Natural killer cell treated with Interleukin-12 subunit alpha and Interleukin-12 subunit beta and Interleukin-15 and Interleukin-18, amount 100 ng/mL, for 72 hours (primary cell): ENCODE measurements at places on chromosomes 5 and 9.

DNA sequence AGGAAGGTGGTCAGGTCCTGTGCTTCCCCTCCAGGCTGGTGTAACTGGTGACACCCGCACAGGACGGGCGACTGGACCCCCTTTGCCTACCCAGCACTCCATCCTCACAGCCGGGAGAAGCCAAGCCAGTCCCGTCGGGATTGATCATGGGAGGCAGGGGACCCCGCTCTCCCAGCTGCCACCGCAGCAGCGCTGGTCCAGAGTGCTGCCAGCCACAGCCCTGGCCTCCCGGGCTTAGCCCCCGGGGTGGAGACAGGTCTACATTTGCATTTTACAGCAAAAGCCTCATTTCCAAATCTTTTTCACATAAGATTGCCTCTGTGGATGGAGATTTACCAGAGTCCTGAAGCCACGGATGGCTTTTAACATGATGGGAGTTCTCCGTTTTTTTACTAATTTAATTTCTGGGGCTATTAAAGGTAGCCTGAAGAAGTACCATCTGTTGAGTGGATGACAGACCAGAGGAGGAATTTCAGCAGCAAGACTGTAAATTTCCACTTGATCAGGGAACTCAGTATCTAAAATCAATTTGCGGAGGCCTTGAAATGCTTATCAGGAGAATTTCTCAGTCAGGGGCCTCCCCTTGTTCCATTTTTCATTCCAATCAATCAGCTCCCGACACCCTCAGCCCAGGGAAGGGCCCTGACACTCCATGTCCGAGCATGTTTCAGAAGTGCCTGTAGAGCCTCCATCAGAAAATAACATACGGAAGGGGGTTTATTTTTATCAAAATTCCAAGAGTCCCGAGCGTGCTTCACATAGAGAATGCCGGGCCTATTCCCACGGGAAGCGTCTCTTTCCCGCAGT is 80.6 kb downstream of the OLFM1 start:
- DNase-seq = no peak

DNA sequence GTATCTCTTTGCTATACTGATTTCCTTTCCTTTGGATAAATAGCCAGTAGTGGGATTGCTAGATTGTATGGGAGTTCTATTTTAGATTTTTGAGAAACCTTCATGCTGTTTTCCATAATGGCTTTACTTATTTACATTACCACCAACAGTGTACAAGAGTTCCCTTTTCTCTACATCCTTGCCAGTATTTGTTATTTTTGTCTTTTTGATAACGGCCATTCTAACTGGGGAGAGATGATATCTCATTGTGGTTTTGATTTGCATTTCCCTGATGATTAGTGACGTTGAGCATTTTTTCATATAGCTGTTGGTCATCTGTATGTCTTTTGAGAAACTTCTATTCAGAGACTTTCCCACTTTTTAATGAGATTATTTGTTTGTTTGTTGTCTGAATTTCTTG is 25.8 kb downstream of the NADK2 start:
- no peak for DNase-seq

GRCh38 chr5:116887104-116887503 is 312.5 kb upstream of the SEMA6A start:
- DNase-seq = no peak

GRCh38 chr5:14263699-14264098 is 120.6 kb downstream of the TRIO start:
- no peak for DNase-seq

- DNase-seq = no peak
Observed at GRCh38 chr5:125413496-125414274, 667.2 kb upstream of the ZNF608 start.

- DNase-seq = no peak
Observed at GRCh38 chr9:98571643-98572042, 137.1 kb downstream of the GABBR2 start.

DNA sequence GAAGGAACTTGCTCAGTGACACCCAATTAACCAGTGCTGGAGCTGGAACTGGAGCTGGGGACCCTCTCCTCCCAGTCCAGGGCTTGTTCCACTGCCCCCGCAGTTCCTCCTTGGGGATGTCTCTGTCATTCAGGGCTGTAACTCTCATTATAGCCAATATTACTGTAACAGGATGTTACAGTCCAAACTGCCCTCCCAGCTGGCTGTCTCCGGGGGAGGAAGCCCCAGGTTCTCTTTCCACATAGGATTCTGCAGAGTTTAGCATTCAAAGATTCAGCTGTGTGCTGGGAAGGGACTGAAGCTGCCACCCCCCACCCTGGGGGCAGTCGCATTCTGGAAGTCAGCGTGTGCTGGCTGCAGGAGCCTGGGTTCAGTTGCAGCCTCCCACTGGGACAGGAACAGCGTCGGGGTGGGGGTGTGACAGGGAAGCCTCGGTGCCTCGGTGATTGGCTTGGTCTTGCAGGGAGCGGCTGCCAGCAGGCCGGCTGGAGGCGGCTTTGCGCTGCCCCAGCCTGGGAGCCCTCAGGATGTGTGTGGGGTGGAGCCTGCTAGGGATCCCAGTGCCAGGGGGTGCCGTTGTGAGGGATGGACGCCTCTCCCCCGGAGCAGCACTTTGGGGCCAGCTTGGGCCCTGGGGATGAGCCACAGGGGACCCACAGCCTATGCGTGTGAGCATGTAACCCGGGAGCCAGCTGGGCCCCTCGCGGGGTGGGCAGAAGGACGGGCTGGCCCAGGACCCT is 101.1 kb downstream of the RGS3 start:
- no peak for DNase-seq

DNA sequence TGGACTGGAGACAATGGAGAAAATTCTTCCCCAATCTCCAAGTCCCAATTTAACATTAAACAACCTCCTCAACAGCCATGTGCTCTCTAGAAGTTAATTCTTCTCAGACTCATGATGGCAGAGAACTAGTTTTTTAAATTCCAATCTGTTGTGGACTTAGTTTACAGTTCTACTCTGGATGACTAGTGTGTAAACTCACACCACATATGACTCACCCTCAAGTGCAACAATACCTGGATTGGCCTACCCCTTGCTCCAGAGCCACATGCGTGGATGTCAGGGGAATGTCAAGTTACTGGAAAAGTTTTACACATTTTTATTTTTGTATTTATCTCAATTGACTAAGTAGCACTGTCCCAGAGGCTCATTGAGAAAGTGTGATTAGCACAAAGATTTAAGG is 136.0 kb upstream of the EFNA5 start:
- DNase-seq = no peak

GRCh38 chr9:107721705-107722245 is 232.2 kb upstream of the KLF4 start:
- DNase-seq = no peak

GRCh38 chr9:25681266-25681665 is 3.0 kb upstream of the TUSC1 start:
- no peak for DNase-seq

GRCh38 chr5:175614223-175614815 is 43.6 kb upstream of the HRH2 start:
- DNase-seq = no peak

DNA sequence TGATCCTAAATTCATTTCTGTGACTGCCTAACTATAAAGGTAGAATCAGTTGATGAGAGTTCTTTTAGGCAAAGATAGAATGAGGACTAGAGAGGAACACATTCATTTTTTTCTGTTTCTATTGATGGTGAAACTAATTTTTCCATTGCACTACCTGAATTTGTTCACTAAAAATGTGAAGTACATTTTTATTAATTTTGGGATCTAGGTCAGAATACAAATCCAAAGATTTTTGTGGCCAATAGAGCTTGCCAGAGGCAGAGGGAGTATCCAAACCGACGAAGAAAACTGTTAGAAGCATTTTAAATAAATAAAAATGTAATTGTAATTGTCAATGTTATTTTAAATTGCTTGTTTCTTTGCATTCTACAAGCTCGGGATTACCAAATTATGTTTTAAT is 78.1 kb downstream of the MTREX start:
- no peak for DNase-seq

GRCh38 chr5:14156650-14157492 is 13.7 kb downstream of the TRIO start:
- DNase-seq = no peak

- no peak for DNase-seq
Observed at GRCh38 chr5:127940854-127941253, 142.7 kb upstream of the SLC12A2 start.

- DNase-seq = no peak
Observed at GRCh38 chr9:96412174-96412913, 5.8 kb downstream of the ZNF367 start.

DNA sequence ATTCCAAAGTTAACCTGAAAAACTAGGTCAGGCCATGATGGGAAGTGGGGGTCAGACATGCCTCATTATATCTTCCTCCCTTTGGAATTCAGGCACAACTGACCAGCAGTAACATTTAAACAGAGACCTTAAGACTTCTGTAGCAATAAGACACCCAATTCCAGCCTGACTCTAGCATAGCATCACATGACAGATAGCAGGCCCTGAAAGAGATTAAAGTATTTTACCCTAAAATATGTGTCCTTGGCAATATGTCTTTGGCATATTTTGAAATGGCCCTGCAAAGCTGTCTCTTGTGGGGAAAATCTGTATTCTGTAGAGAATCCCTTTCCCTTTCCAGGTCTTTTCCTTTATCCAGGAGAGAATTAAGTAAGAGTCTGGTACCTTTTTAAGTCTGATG is 34.3 kb downstream of the S1PR3 start:
- no peak for DNase-seq

GRCh38 chr5:21159510-21160059 is 1171.6 kb upstream of the CDH18 start:
- DNase-seq = no peak

- DNase-seq = no peak
Observed at GRCh38 chr9:6584881-6585597, 60.5 kb downstream of the GLDC start.

- no peak for DNase-seq
Observed at GRCh38 chr5:90528601-90529193, 687 bp downstream of the LYSMD3 start.
